Stimulated activated effector memory CD8-positive, alpha-beta T cell treated with anti-CD3 and anti-CD28 coated beads, Interleukin-12 subunit alpha, Interleukin-12 subunit beta, amount 100 ng/mL, for 72 hours (primary cell): ENCODE measurements at places on chromosomes 6 and 20.

- DNase-seq = no peak
Observed at GRCh38 chr6:88843040-88843439, 120.4 kb downstream of the RNGTT start.

DNA sequence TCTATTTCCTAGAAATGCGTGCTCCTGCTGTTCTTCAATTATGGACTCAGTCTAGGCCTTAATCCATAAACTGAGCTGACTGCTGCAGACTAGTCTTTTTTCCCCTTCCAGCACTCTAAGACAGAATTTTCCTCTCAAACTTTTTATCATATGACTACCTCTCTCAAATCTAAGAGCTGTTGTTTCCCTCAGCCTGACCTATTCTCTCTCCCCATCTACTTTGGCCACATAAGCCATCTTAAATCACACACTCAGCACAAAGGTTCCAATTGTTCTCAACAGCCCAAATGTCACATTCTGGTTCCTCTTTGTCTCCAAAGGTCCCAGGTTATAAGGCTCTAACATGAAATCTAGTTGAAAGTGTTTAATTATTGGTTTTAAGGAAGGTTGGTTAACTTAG lies 85.2 kb downstream of the PRSS35 start:
- DNase-seq = no peak

DNA sequence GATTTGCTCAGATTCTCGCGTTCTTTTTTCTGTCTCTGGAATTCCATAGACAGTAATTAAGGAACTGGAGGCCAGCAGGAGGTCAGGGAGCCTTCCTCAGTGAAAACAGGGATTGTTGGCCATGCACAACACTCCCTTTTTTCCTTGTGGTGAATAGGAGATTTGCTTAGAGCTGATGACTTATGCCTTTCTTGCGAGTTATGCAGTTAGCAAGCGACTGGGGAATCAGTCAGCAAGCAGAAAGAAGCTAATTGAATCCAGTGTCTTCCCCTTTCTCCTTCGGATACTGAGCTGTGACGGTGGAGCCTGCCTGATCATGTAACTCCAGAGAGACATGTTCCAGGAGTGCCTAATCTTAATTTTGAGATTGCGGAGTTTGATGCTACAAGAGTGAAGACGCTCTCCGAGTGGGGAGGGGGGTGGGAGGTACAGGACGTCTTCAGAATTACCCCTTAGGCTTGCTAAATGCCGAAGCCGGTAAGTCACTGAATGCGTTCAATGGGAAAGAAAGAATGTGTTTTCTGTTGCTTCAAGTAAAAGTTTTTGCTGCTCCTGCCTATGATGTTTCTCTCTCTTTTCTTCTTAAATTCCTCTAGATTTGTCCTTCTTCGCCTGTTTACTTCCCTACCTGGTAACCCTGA lies 165.9 kb downstream of the SASH1 start:
- no peak for DNase-seq

- DNase-seq = no peak
Observed at GRCh38 chr6:125274935-125275334, 26.8 kb downstream of the HDDC2 start.

GRCh38 chr6:124859366-124859765 lies 102.9 kb upstream of the RNF217 start:
- DNase-seq = no peak

DNA sequence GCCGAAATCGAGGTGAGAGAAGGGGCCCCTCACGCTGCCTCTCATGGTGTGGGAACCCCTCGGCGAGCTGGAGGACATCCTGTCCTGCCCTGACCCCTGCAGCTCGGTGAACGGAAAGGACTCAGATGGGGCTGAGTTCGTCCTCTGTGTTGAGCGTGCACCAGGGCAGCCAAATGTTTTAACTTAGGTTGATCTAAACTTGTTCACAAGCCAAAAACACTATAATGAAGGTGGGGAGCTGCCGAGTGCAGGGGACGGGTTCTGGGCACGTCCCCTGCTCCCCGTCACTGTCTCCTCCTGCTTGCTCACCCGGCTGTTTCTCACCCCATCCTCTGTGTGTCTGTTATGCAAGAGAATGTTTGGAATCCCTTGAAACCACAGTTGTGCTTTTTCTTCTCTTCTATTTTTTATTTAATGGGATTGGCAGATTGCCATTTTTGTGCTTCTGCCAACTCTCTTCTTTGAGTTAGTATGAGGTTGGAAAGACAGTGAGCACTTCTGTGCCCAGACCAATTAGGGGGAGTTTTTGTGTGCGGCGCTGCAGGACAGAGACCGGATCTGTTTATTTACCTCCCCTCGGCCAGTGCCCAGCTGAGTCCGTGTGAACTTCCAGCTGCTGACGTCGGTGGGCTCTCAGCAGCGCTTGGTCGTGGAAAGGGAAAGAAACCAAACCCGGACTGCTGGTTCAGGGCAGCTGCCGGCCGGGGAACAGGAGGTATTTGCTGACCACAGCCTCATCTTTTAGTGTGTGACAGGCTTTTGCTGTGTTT lies 158.1 kb downstream of the DTNBP1 start:
- DNase-seq = no peak

DNA sequence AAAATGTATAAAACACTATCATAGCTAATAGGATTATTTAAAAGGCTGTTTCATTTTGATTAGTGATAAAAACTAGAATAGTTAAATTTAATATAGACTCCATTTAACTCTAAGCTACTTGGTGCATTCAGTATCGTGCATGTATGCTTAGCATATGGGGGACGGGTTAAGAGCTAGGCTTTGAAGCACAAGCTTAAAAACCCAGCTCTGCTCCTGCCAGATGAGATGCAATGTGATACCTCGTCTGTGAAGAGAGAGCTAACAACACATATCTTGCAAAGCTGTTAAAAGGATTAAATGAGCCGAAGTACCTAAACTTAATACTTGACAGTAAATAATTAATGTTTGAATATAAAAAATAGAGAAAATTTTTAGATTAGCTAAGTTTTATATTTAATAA lies 42.2 kb downstream of the DTNBP1 start:
- no peak for DNase-seq
